ENCODE measurements at places on chromosomes 1 and 21.

DNA sequence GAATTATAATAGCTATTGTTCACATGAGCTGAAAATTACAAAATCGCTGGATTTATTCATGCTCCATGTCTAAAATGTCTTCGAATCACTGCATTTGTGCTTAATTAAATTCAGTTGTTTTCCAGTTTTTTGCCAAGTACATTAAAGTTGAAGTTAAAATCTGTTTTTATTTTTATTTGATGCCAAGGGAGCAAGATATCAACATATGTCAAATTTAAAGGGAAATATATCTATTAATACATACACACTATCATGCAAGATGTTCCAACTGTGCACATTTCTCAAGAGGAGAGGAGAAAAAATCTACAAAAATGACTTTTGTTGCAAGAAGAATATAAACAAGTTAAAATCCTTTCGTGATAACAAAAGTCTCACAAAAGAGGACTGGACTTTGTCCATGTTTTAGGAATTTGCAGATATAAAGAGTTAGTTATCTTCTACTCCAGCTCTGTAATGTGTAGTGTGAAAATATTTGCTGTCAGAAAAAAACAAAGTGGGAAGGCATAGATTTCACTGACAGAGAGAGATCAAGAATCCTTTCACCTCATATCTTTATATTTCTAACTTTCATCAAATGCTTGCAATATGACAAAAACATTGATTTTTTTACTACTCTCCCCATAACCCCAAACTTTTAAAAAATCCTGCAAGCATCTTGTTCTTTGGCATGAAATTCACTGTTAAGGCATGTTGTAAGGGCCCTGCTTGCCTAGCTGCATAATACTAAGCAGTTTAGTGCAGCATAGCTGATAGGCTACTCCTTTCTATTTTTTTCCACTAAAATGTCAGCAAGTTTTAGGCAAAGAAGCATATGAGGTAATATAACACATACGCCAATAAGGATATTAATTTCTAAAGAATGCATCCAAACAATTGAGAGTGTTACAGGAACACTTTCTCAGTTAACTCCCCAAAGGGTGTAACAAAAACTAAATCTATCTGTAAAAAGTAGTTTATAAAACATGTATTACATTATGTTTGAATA is 340.2 kb upstream of the ADAMTS5 start:
- H3K4me1 ChIP-seq: no peaks in the 10 kb centered on the region
- no peak overlapping the region for H3K4me3 ChIP-seq
- H3K27me3 ChIP-seq: no peaks in the 10 kb centered on the region
- no peak for DNase-seq
- H3K27ac ChIP-seq: no peak overlapping the region

DNA sequence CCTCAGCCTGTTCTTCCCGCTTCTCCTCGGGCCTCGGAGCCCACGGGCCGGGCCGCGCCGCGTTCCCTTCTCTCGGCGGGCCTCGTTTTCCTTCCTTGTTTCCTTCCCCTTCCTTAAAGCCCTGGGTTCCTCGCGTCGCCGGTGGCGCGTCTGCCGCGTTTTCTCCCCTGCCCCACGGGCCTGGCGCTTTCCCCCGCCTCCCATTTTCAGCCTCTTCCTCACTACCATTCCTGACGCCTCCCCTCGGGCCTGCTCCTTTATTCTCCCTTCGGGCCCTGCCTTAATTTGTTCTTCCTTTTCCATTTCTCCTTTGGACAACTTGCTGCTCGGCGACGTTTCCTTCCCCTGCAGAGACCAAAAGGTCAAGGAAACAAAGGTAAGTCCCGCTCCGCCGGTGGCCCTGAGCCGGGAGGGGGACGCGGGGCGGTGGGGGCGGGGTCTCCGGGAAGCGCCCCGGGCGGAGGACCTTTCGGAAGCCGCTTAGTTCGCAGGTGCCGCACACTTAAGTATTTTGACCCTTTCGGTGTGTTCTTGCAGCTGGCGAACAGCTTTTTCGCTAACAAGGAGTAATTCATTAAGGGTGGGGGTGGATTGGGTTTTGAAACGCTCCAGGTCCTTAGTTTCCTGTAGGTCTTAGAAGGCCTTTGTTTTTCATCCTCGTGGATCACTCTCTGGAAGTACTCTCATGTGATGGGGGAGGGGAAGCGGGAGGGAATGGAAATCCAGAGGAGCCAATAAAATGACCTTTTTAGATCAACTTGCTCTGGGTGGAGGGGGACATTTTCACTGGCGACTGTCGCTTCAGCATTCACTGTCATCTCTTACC is 780 bp downstream of the YTHDF2 start:
- H3K27ac ChIP-seq: peak overlapping the region; percentile 93
- H3K4me1 ChIP-seq: peaks cover 19% of the 10 kb centered on the region
- DNase-seq: no peak
- peaks cover 22% of the 10 kb centered on the region for H3K36me3 ChIP-seq

DNA sequence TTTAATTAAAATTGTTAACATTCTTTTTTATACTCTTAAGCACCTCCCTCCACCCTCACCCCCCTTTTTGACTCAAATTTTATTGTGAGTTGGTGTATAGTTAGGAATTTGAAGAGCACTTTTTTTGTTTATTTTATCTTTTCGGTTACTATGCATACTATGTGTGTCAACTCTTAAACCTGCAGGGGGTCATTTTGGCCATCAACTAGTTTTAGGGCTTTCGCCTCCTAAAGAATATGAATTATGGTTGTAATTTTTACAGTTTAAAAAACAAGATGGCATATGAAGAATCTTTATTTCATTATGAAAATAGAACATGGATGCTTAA is 9.7 kb downstream of the BACH1 start:
- no peak overlapping the region for H3K4me3 ChIP-seq
- no peaks in the 10 kb centered on the region for H3K36me3 ChIP-seq
- no peaks in the 10 kb centered on the region for H3K27me3 ChIP-seq
- DNase-seq: no peak

DNA sequence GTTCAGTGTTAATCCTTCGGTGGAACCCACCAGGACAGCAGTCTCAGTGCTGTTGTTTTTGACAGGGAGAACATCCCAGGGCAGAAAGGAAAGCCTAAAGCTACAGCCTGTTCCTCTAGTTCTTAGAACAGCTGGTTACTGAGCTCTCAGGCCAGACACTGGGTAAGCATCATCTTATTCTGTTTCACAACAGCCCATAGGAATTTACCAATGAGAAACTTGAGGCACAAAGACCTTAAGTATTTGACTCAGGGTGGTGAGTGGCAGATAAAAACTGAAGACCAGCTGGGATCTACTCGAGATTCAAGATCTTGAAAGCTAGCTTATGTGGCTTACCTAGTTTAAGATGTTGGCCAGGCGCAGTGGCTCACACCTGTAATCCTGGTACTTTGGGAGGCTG is 9.4 kb upstream of the NEK2 start:
- no peaks in the 10 kb centered on the region for H3K36me3 ChIP-seq
- no peaks in the 10 kb centered on the region for H3K4me1 ChIP-seq
- no peak for DNase-seq
- H3K4me3 ChIP-seq: no peak overlapping the region
- H3K27ac ChIP-seq: no peak overlapping the region
- H3K27me3 ChIP-seq: no peaks in the 10 kb centered on the region

DNA sequence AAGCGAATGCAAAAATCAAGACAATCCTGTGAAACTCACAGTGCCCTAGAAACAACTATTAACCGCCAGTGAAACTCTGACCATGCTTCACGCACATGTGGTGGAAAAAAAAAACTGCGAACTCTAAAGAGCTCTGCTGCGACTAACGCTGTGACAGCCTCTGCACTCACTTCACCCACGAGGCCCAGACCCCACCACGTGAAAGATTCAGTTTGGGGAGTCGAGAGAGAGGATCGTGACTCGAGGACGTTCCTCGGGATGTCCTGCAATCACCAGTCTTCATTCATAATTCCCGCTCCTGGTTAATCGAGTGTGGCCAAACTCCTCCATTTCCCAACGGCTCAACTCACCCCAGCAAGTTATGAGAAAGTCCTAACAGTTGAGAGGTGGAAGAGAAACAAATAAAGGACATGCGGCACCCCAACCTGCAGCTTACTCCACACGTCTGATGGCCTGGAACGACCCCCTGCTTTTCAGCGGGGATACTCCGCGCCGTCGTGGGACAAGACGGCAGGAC is 1.1 kb downstream of the SERBP1 start:
- no peaks in the 10 kb centered on the region for H3K27me3 ChIP-seq
- peaks cover 26% of the 10 kb centered on the region for H3K4me1 ChIP-seq
- H3K4me3 ChIP-seq: peak overlapping the region; percentile 83
- peak overlapping the region; percentile 98 for H3K27ac ChIP-seq
- H3K36me3 ChIP-seq: peaks cover 19% of the 10 kb centered on the region

GRCh38 chr1:5577255-5578040 is 414.8 kb downstream of the NPHP4 start:
- H3K27me3 ChIP-seq: no peaks in the 10 kb centered on the region
- no peaks in the 10 kb centered on the region for H3K4me1 ChIP-seq
- H3K36me3 ChIP-seq: no peaks in the 10 kb centered on the region
- no peak overlapping the region for H3K27ac ChIP-seq
- no peak overlapping the region for H3K4me3 ChIP-seq
- no peak for DNase-seq

DNA sequence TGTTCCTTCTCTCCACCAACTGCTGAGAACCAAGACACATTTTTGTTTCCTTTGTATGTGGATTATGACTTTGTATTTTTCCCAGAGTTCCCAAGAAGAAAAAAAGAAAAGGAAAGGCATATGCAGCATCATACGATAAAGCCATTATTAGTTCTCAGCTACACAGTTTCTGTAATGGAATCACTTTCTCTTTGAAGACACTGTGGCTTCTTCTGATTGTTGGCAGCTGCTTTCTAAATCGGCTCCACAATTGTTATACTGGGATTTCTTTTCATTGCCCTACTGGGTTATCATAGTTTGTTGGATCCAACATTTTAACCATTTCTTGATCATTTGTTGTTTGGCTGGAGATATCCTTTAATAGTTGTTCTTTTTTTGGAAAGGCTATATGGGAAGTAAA is 89.5 kb upstream of the HIVEP3 start:
- no peak overlapping the region for H3K27ac ChIP-seq
- DNase-seq: no peak
- H3K4me3 ChIP-seq: no peak overlapping the region
- no peaks in the 10 kb centered on the region for H3K4me1 ChIP-seq
- no peaks in the 10 kb centered on the region for H3K36me3 ChIP-seq
- no peaks in the 10 kb centered on the region for H3K27me3 ChIP-seq

Measured in ascending aorta (tissue), 2 donors.